SK-N-SH (cell line): ENCODE measurements at places on chromosomes 4 and X.

DNA sequence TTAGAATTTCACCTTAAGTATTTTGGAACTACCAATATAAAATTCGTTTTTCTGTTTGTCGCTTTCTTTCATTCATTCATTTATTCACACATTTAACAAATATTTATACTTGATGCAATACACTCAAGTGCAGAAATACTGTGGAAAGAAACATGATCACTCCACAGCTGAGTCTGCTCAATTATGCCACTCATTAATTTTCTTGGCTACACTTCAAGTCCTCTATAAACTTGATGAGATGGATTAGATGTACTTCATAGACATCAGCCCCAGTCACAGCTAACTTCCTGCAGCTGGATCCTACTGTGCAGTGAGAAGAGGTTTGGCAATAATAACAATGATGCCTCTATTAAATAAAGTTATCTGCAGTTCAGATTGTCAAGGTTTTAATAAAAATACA is 208.1 kb downstream of the PDGFC start:
- DNase-seq, result peak; percentile 2

DNA sequence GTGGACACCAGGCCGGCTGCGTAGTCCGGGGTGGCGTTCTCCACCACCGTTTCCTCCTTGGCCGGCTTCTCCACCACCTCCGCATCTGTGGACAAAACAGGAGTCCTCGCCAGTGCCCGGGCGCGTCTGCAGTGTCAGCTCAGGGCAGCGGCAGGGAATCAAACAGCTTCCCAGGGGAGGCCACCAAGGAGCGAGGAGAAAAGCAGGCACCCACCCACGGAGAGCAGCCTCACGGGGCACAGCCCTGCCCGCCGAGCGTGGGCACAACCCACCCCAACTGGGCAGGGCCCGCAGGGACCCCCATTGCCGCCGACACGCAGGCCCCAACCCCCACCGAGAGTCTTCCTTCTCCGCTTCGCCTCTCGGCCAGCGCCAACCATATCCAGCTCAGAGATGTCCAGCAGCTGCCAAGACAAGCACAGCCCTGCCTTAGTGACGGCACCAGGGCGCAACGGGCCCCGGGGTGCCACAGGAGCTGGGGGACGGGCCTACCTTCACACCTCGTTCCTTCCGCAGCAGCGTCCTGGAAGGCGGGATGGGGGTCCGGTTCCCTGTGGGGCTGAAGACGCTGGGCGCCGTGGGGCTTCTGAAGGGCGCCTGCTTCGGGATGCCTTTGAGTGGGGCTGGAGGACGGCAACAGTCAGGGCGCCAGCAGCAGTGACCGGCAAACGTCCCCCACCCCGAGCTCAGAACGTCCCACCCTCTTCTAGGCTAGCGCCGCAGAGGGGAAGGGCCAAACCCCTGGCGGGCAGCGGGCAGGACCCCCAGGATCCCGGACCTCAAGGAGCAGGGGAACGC is 22.8 kb downstream of the NELFA start:
- peak; percentile 34 for DNase-seq

- DNase-seq, result peak; percentile 31
Measured at GRCh38 chr4:78205591-78205990, 148.5 kb downstream of the FRAS1 start.

GRCh38 chr4:141543706-141544105 is 92.7 kb upstream of the IL15 start:
- no peak for DNase-seq

DNA sequence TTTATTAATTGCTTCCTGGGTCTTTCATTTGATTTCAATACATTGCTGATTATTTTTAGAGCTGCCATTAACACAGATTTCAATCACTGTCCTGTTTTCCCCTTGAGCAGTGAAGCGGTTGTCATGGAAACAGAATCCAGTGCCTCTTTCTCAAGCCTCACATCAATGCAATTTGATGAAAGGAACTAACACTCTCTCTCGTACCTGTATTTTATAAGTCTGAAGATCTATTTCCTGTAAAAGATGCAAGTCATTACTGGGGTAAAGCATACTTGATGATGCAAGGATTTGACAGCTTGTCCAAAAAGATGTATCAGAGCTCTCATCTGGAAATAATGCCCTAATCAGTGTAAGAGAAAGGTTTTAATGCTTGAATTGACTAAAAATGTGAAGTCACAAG is 17.9 kb upstream of the GASK1B start:
- no peak for DNase-seq

DNA sequence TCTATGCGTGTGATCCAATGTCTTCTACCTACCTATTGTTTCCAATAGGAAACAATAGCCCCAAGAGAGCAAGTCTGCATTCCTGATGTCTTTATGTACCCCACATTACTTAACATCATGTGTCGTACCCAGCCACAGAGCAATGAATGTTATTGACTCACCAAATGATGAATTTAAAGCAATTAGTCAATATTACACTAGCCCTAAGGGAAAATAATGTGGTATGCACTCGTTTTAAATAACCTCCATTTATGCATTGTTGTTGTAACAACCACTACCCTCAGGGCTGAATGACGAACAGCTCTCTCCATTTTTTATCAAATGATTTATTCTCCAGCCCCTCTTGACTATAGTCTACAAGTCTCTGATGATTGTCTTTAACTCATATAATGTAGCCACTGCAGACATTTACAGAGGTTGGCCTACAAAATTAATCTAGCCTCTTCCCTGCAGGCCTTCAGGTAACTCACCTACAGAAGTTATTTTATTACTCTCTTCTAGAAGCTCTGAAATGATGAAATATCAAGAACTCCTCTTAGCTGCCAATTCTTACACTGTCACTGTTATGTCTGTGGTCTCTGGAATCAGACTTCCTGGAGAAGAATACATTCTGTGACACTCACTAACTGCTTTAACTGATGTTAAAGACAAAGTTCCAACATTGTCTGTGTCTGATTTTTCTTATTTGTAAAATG is 601.7 kb upstream of the GRIA3 start:
- DNase-seq, result no peak

GRCh38 chr4:18318682-18319388 is 297.3 kb upstream of the LCORL start:
- peak; percentile 80 for DNase-seq

- DNase-seq, result no peak
Measured at GRCh38 chr4:145541346-145541745, 59.7 kb downstream of the SMAD1 start.
